ENCODE measurements at places on chromosomes 2 and 18.
A peak's percentile ranks its signal among the peaks of the same experiment; 100 is the strongest.

- no peak for DNase-seq
Measured at GRCh38 chr2:155913356-155913755, 419.2 kb downstream of the NR4A2 start.

GRCh38 chr2:49207204-49207603, 52.9 kb upstream of the FSHR start:
- DNase-seq, result no peak

GRCh38 chr2:209840434-209840833, 68.8 kb downstream of the UNC80 start:
- DNase-seq, result no peak

DNA sequence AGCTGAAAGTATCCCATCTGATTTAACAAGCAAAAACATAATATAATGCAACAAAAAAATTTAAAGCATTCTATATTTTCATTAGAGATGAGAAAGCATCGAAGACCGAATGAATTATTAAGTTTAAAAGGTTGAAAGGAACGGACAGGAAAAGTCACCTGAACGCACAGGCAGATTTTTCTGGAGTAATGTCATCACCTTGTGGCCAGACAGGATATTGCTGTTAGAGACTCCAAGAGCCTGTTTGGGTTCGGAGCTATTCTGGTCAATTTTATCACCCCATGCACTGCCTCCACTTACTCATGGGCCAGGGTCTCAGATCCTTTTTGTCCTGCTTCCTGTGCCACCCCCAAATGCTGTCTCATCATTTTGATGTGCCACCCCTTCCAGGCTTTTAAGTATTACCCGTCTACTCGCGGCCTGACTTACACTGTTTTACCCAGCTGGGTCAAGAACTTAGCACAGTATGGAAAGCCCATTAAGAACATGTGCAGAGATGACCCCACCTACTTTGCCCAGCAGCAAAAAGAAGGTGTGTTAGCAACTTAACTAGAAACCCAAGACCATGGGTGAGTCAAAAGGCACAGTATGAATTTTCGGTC, 27.3 kb downstream of the GKN2 start:
- peak; percentile 64 for DNase-seq

DNA sequence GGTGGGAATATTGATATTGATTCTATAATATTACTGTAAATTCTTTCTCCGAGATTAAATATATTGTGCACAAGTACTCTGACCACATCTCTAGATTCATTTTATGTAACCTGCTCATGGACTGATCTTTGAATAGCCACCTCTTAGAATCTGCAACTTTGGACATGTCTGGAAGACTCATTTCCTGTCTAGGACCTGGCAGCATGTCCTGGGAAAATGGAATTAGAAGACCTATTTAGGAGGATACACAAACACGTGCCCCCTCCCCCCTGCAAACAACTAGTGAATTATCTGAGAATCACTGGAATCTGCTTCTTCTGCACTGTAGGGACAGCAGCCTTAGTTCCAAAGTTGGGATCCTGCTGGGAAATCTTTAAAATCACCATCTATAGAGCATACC, 94.1 kb downstream of the UBE2E3 start:
- no peak for DNase-seq

GRCh38 chr2:132697556-132698205, 27.7 kb upstream of the LYPD1 start:
- DNase-seq, result no peak

- DNase-seq, result no peak
Measured at GRCh38 chr18:36589857-36590543, 238.8 kb downstream of the TPGS2 start.

- no peak for DNase-seq
Measured at GRCh38 chr2:107990718-107991117, 4.4 kb downstream of the SLC5A7 start.

GRCh38 chr2:99697811-99698568, 208.2 kb upstream of the REV1 start:
- DNase-seq, result no peak

DNA sequence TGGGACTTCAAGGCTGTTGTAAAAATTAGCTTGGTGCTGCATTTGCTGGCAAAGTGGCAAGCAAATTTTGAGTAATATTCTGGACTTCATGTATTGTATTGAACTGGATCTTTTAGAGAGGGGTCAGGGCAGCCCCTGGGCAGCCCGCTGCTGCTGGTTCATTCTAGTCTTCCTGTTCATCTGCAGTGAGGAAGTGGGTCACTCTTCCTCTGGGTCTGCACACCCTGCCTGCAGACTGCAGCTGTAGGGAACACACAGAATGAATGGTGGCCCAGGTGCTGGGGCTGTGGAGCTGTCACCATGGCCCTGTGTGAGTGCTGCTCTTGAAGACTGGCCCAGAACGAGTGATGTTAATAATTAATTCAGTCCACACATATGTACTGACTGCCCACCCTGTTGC, 9.4 kb downstream of the SH3RF3 start:
- DNase-seq, result no peak

- no peak for DNase-seq
Measured at GRCh38 chr2:227504700-227505099, 32.7 kb downstream of the AGFG1 start.

DNA sequence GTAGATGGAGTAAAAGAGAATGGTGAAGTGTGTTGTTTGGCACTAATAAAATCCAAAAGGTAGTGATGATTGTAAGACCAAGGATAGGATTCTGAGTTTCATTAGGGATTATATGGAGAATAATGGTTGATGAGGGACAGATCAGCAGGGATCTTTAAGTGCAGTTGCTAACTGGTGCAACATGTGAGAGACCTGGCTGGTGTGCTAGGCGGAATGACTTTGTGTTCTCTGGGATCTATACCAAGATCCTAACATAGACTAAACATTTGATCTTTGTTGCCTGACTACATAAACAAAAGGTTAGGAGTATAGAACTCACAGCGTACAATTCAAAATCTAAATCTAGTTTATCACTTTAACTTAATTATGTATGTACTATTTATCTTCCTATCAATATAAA, 135.4 kb downstream of the PTRHD1 start:
- no peak for DNase-seq

DNA sequence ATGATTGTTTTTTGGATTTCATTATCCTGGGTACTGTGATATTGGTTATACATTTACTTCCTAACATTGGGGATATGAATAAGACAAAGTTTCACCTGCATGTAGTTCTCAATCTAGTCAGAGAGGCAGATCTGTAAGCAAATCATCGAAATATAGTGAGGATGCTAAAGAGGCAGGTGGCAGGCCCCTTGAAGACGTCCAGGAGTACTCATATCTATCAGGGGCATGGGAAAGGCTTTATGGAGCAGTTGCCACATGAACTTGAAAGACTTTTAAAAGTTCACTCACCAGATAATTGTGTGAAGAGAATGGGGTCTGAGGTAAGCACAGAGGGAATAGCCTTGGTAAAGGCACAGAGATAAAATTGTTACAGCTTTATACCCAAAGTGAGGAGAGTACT, 78.8 kb downstream of the EHBP1 start:
- DNase-seq, result no peak

DNA sequence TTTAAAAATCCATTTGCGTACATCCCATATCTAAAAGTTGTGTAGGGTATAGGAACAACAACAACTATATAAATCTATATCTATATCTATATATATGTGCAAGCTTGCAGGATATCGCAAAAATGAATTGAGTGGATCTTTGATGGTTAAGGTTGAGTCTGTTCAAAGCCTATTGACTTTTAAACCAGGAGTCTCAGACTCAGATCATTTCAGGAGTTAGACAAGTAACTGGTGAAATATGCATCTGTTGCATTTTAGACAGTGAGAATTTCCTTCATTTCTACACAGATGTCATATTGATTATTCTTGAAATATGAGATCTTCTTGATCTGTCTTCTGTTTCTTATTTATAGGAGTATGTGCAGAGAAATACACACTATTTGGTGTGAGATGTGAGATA, 66.5 kb downstream of the PARD3B start:
- DNase-seq, result no peak

GRCh38 chr2:64524604-64525316, 632 bp downstream of the AFTPH start:
- DNase-seq, result peak; percentile 16

- no peak for DNase-seq
Measured at GRCh38 chr2:238313289-238313990, 6.9 kb upstream of the TRAF3IP1 start.

DNA sequence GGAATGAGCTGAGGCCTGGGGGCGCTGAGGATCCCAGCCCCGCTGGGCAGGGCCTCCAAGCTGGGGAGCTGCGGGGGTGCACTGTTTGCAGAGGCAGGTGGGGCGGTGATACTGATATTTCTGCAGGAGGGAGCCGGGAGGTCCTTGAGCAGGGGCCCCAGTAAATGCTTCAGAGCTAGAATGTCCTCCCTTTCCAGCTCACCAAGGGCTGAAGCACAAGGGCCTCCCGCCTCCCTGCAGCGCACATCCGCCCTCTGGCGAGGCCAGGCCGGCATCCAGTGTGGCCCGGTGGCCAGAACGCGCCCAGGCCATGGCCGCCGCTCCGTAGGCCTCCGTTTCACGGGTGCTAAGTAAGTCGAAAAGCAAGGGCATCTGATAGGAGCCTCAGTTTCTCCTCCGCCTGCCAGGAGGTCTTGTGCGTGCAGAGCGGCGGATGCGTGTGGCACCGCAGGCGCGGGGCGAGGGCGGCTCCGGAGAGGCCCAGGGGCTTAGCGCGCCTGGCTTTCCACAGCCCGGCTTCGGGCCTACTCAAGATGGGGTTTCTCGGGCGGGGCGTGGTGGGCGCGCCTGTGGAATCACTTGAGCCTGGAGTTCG, 29.5 kb upstream of the CHMP1B start:
- no peak for DNase-seq

DNA sequence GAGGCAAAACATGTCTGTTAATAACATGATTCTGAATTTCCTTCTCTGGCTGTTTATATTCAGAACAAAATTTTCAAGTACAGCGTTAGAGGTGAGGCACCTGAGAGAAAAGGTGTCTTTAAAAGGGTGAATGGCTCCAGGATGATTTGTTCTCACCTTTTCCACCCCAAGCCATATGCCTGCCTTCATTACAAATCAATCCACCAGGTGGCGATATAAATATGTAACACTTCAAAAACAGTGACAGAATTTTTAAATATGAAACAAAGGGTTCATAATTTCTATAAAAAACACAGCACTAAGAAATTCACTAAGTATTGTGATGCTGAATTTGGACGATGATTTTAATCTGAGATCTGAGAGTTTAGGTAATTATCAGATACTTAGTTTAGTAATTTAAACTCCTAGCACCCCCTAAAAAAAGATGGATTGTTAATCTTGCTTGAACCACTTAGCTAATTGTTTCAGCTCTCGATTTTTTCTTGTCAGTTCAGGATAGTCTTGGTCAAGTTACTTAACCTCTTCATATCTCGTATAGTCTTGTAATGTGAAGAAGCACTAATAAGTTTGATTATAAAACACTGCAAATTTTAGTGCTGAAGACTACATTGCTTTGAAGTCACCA, 528.8 kb downstream of the CPS1 start:
- no peak for DNase-seq

DNA sequence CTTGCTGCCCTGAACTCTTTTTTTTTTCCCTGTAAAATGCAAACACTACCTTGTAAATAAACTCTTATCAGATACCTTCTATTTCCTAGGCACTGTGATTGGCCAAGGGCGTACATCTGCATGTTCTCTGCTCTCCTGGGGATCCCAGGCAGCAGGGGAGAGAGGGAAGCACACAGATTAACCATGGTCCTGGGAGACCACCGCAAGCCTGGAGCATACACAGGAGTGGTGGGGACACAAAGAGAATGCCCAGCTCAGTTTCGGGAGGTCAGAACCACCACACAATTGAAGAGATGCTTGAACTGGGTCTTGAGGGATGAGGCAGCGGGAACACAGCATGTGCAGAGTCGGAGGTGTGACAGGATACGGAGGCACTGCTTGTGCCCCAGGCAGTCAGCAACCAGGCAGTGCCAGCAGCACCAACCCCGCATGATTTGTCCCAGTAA, 2.1 kb downstream of the GREB1 start:
- no peak for DNase-seq

GRCh38 chr2:233563663-233564430, 2.7 kb downstream of the USP40 start:
- DNase-seq, result no peak

GRCh38 chr2:194363878-194364277, 1293.1 kb upstream of the SLC39A10 start:
- DNase-seq, result no peak

GRCh38 chr2:231602859-231603467, 10.3 kb downstream of the TEX44 start:
- DNase-seq, result no peak

GRCh38 chr2:85736456-85737355, 17.1 kb upstream of the ATOH8 start:
- DNase-seq, result no peak

DNA sequence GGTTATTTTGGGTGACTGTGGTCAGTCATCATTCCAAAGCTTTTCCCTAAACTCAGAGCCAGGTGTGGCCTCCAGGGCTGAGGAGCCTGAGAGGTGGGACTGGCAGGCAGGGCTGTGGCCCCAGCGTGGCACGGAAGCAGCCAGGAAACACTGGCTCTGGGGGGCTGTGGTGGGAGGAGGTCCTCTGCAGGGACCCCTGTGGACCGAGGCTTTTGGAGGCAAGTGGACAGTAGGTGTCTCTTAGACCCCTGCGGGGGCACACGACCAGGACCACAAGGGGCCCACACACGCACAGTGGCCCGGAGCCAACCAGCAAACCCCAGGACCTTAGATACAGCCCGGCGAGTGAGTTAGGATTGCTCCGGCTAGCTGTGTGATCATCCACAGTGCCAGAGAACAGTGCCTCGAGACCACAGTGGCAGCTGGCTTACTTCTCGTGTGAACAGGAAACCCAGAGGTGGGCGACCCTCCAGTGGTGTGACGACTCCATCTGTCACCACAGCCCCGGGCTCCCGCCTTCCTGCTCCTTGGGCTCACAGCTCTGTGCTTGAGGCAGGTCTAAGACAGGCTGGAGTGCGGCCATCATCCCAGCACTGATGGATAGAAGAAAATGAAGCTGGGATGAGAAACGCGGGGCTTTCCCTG, 1.6 kb upstream of the RTP5 start:
- peak; percentile 81 for DNase-seq

GRCh38 chr2:236512902-236513435, 56.7 kb upstream of the ACKR3 start:
- DNase-seq, result peak; percentile 61

DNA sequence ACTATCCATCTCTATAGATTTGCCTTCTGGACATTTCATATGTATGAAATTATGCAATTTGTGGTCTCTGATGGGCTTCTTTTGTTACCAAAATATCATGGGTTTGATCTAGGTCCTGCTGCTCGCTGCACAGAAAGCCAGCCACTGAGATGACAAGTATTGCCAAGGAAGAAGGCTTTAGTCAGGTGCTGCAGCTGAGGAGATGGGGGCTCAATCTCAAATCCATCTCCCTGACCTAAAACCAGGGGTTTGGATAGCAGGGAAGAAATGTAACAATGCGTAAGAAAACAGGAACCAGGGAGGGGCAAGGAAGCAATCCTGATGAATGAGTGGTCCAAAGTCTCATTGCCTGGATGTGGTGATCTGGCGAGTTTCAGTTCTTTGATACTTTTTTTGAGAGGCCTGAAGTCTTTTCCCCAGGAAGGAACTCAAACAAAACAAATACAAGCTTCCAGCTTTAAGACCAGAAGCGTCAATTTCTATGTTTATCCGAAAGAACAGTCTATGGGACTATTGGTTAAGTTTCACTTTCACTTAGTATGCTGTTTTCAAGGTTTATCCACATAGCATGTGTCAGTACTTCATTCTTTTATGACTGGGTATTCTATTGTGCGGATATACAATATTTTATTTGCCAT, 3.4 kb upstream of the CKAP2L start:
- DNase-seq, result no peak

Data from effector memory CD8-positive, alpha-beta T cell (primary cell).